Left renal cortex interstitium (tissue), 4 donors: ENCODE measurements at places on chromosomes 3 and 15. TPM values are rescaled to one million over a fixed set of nuclear protein-coding genes. Genes with fewer than 3 reads are reported as not detected.

GRCh38 chr3:64417816-64418215 is 192.6 kb upstream of the PRICKLE2 start:
- DNase-seq, result no peak

DNA sequence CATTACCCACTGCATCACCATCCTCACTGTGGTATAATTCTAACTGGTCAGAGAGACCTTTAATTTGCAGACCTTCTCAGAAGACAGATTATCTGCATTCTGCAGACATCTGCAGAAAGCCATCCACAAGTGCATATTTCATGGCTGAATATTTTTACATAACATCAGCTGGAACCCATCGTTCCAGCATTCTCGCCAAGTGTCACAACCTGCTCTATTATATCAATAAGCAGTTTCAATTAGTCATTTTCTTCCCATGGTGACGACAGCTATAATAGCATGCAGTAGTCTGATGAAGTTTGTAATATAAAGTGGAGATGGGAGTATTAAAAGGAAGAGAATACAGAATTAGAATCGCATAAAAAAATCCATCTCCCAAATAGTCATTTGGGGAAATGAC is 334.7 kb downstream of the FHIT start:
- DNase-seq, result no peak

DNA sequence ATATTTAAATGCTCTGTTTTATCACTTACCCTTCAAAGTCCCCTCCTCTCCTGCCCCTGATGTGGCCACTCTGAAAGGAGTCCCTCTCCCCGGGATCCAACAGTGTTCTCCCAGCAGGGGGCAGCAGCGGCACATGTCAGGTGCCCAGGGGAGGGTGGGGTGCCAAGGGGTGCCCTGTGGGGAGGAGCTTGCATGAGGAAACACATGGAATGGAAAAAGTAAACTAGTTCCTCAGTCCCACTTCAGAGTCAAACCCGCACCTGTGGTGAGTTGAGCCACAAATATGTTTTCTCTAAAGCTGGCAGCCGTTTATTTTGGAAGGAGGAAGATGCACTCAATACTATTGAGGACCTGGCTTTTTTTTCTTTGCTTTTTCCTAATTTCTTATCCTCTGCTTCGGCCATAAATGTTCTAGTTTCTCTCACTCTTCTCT is 30.1 kb upstream of the NRROS start:
- no peak for DNase-seq

- DNase-seq, result no peak
Measured at GRCh38 chr15:29820394-29821154, 1.7 kb downstream of the TJP1 start.

GRCh38 chr15:57541805-57542504 is 49.7 kb upstream of the MYZAP start:
- no peak for DNase-seq

GRCh38 chr3:149442851-149443544 is 31.5 kb upstream of the TM4SF4 start:
- no peak for DNase-seq

Gene IQCH
- polyA plus RNA-seq, result 7.7 TPM
